ENCODE measurements at places on chromosomes 7 and 10. TPM values are rescaled to one million over a fixed set of nuclear protein-coding genes. Genes with fewer than 3 reads are reported as not detected.

ABCB1 gene
- 0.09 TPM for total RNA-seq

GNAT3 gene
- not detected for total RNA-seq

WNT8B gene
- 0.07 TPM for total RNA-seq

HOXA10 gene
- total RNA-seq = 8.6 TPM

GIMAP4 gene
- not detected for total RNA-seq

SHTN1 gene
- total RNA-seq = 30.8 TPM

CYP26A1 gene
- 2.7 TPM for total RNA-seq

PON1 gene
- 0.28 TPM for total RNA-seq

FFAR4 gene
- 0.31 TPM for total RNA-seq

CPSF4 gene
- 46.6 TPM for total RNA-seq

SLC13A1 gene
- not detected for total RNA-seq

PIK3CG gene
- not detected for total RNA-seq

INSIG1 gene
- total RNA-seq = 23.6 TPM

LIPK gene
- not detected for total RNA-seq

TCTN3 gene
- 47.0 TPM for total RNA-seq

MKX gene
- total RNA-seq = not detected

HKDC1 gene
- total RNA-seq = 19.1 TPM

SYNPO2L gene
- total RNA-seq = not detected

RSPH10B gene
- 0.09 TPM for total RNA-seq

TUBB8 gene
- total RNA-seq = 0.11 TPM

ZNF467 gene
- total RNA-seq = 1.2 TPM

FXYD4 gene
- not detected for total RNA-seq

All from A549 treated with DMSO at 1 μM for 4 hours (cell line).